ENCODE measurements at places on chromosomes 1 and 21.

DNA sequence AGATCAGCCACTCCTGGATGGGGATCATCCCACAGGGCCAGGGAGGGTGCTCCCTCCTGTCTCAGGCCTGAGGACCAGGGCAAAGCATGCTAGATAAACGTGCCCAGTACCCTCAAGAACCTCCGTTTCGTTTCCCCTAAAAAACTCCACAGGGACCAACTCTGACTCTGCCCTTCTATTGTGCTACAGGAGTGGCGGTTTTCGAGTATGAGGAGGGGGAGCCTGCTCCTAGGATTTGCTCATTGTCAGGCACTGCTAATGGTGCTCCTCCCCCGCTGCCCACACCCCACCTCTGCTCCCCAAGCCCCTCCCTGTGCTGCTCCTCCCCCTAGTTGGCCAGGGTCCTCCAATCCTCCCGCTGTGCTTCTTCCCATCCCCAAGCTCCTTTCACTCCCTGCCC lies 32.0 kb downstream of the PGBD5 start:
- no peak for DNase-seq

GRCh38 chr1:226706684-226707083 lies 32.4 kb downstream of the ITPKB start:
- no peak for DNase-seq

GRCh38 chr1:167749741-167750140 lies 28.0 kb downstream of the MPZL1 start:
- no peak for DNase-seq

DNA sequence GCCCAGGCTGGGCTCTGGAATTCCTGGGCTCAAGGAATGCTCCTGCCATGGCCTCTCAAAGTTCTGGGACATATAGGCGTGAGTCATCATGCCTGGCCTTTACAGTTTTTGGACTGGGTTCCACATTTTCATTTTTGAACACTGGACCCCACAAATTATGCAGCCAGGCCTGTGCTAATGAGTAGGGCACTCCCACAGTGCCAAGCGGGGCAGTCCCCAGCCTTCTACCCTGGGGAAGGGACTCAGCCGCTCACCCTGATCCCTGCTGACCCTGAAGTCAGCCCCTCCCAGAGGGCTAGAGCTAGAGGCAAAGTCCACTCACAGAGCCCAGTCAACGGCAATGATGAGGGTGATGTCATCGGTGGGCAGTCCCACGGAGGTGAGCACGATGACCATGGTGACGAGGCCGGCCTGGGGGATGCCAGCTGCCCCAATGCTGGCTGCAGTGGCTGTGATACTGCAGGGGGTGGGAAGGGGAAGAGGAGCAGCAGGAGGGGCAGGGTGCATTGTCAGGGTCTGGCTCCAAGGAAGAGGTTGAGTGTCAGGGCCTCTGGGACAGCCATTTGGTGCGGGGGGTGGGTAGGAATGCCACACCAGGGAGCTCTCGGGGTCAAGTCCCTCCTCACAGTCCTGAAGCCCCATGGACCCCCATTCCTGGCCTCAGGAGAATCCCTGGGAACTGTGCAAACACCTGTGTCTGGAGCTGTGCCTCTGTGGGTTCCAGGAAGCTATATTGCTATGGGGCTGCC lies 27.6 kb downstream of the PODN start:
- peak; percentile 71 for DNase-seq

DNA sequence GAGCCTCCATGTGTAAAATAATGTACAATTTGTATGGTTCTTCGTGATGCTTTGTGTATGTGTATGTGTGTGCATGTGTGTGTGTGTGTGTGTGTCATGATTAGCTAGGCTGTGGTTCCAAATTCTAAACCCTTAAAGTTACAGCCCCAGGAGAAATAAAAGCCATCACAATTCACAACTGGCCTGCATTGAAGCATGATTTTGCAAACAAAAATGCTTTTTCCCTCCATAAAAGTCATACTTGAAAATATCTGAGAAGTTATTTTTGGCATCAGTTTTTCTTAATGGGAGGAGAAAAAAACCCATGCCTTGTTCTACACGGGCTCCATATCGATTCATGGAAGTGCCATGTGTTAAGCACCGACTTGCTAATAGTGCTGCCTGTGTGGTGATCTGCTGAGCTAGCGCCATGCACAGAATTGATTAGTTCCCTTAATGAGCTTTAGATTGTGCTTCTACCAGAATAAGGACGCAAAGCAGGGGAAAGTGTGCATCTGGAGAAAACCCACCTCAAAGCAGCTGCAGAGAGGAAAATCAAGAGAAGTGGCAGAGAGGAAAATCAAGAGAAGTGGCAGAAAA lies 207.3 kb downstream of the DSCAM start:
- no peak for DNase-seq

DNA sequence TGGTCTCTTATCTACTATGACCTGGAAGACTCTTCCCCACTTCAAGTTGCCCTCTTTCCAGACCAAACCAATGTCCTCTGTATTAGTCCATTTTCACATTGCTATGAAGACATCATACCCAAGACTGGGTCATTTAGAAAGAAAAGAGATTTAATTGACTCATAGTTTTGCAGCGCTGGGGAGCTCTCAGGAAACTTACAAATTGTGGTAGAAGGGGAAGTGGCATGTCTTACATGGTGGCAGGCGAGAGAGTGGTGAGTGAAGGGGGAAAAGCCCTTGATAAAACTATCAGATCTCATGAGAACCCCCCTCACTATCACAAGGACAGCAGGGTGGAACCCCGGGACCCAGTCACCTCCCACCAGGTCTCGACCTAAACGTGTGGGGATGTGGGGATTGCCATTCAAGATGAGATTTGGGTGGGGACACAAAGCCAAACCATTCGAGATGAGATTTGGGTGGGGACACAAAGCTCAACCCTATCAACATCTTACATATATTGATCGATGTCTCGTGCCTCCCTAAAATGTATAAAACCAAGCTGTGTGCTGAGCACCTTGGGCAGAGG lies 14.2 kb upstream of the AGPAT3 start:
- no peak for DNase-seq

DNA sequence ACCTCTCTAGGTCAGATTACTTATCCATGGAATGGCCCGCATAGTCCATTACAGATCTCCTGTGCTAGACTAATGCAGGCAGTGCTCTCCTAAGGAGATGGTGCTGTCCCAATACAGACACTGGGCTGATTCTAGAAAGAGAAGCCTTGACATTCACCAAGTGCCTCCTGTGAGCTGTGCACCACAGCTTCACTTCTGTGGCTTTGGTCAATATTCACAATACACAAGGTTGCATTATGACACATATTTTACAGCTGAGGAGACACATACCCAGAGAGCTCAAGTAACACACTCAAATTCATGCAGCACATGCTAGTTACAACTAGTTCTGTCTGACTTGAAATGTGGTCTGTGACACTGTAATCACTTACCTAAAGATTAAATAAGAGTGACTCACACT lies 59.4 kb upstream of the LRRC8B start:
- no peak for DNase-seq

- peak; percentile 50 for DNase-seq
These were observed 39.4 kb downstream of the DMRTB1 start for GRCh38 chr1:53498555-53499131.

DNA sequence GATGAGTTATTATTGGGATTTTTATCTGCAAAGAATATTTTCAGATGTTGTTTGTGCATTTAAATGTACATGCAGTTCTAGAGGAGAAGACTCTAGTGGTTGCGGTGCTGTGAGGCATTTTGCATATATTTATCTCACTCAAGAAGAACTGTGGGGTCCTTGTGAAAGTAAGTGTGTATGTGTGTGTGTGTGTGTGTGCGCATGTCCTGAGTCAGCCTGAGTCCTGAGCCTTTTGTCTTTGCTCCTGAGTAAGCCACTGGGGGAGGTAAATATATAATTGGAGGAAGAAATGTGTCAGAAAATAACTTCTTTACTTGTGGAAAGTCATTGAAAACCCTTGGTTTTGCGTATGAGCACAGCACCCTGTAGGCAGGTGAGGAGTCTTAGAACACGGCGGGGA lies 55.6 kb upstream of the CD34 start:
- DNase-seq = no peak

- DNase-seq = no peak
These were observed 24.5 kb downstream of the COA6 start for GRCh38 chr1:234397732-234398131.

DNA sequence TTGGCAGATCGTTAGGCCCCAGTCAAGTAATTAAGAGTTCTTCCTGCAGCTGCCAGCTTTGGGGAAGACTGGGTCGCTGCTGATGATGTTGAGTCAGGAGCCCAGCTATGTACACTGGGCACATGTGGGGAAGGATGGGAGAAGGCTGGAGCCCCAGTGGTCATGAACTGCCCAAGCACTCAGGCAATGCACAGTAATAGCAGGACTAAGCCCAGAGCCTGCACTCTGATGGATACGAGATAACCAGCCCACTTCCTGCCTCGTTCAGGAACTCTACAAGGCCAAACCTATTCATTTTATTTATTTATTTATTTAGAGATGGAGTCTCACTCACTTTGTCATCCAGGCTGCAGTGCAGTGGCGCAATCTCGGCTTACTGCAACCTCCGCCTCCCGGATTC lies 81.1 kb upstream of the BTG3 start:
- no peak for DNase-seq

DNA sequence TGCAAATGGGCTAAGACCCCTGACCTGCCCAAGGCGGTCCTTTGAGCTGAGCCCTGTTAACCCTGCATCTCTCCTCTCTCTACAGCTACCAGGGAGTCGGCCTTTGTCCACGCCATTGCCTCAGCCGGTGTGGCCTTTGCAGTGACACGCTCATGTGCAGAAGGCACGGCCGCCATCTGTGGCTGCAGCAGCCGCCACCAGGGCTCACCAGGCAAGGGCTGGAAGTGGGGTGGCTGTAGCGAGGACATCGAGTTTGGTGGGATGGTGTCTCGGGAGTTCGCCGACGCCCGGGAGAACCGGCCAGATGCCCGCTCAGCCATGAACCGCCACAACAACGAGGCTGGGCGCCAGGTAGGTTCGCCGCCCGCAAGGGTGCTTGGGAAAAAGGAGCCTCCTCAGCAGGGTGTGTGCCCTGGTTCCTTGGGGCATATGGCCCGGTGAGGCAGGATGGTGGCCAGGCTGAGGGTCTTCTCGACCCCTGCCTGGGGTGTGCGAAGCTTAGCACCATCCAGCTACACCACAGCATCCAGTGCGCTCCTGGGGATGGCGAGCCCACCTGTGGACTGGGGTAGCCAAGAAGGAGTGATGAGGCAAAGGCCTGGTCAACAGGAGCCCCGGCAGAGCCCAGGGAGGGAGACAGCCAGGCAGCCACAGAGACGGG lies 31.8 kb upstream of the ARF1 start:
- DNase-seq = no peak

Data from EL (cell line).